Purkinje cell (primary cell): ENCODE measurements at places on chromosomes 3 and 15. TPM values are rescaled to one million over a fixed set of nuclear protein-coding genes. Genes with fewer than 3 reads are reported as not detected.

SEMA4B gene
- 0.69 and 1.6 TPM in 2 replicates for polyA plus RNA-seq

SERPINI2 gene
- polyA plus RNA-seq: 0.44 and 5.8 TPM in 2 replicates

SAXO2 gene
- polyA plus RNA-seq: 5.5 and 6.4 TPM in 2 replicates

IL16 gene
- 0.43 and 1.5 TPM in 2 replicates for polyA plus RNA-seq
